Myocyte (in vitro differentiated cells): ENCODE measurements at places on chromosomes 2 and 18.

- no peak for DNase-seq
Observed at GRCh38 chr2:222563936-222564335, 92.0 kb downstream of the FARSB start.

- DNase-seq: no peak
Observed at GRCh38 chr2:43044093-43044681, 182.2 kb downstream of the ZFP36L2 start.

DNA sequence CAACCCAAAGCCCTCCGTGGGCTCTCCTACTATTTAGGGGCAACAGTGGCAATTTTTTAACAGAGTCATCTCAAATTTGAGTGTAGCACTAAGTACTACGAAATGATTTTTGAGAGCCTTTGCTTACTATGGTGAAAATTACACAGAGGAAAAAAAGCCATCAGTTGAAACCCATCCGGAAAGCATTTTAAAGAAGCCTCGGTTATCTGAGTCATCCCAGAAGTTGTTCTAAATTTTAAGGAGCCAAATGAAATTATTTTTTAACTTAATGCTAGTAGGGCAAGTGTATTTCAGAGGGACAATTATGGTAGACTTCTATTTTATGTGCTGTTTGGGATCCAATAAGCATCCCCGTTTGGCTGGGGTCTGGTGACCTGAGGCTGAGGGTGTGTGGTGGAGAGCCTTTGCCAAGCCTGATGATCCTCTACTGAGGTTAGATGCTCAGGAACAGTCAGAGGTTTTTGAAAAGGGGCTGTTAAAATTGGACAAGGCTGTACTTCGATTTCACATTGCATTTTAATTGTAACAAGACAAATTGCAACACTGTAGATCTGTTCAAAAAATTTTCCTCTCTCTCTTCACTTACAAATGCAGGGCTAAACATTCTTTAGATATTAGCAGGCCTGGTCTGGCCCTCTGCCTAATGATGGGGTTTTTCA, 47.0 kb downstream of the RAPGEF4 start:
- no peak for DNase-seq

GRCh38 chr2:20304411-20304810, 46.2 kb downstream of the PUM2 start:
- no peak for DNase-seq

GRCh38 chr2:7288484-7288883, 371.3 kb downstream of the RNF144A start:
- no peak for DNase-seq

DNA sequence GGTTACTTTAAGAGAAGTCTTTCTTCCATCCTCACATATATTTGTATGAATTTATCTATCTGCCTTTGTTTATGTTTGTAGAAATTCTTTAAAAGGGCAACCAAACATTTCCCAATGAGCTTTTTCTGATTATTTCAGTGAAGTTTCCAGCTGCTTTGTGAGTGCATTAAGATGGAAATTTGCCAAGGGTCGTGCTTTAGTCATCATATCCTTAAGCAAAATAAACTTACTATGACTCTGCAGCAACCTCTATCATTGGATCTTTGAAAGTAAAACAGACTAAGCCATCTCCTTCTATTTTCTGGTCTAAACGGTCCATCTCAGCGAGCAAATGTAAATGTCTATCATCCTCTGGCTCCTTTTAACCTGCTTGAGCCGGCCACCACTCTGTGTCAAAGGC, 489.3 kb downstream of the SOX11 start:
- DNase-seq: no peak

- no peak for DNase-seq
Observed at GRCh38 chr18:57885931-57886330, 82.8 kb upstream of the ATP8B1 start.

DNA sequence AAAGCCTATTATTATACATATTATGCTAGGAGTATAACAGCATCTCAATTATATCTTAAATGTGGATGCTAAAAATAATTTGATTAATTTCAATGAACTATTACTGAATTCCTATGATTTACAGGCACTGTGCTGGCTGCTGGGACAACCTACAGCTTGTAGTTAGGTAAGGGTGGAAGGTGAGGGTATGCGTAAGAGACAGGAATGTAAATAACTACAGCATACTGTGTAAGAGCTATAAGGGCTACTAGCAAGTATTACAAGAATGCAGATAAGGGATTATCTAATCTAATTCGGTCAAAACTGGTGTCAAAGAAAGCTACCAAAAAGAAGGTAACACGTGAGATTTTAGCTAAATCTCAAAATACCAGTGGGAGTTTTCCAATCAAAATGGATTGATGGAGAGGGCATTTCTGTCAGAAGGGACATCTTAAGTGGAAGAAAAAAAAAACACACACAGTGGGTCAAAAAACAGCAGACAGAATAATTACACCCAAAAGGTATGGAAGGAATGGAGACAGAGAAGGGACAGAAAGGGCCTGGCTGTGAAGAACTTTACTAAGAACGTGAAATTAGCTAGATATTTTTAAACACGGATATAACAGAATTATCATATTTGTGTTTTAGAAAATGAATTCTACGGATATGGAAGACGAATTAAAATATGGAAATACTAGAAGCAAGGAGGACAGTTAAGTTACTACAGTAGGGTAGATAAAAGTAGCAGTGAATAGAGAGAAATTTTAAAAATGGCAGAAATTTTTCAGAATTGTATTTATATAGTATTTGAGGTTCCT, 47.1 kb downstream of the STRN start:
- DNase-seq: no peak

DNA sequence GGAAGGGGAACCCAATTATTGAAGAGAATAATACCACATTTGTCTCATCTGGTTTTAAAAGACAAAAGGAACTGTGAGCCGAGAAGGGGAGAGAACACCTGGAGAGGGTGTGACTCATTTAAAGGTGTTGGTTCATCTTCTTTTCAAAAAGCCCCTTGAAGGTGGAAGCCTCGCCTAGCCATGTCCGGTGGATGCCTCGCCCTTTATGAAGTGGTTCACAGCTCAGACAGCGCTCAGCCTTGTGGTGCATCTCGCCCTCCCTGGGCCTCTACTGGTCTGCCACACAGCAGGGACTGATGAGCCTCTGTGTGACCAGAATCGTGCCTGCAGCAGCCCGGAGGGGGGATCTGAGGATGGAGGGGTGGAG, 290.0 kb upstream of the CXCR4 start:
- DNase-seq: no peak

GRCh38 chr2:177395351-177396065, 2.9 kb downstream of the AGPS start:
- no peak for DNase-seq

- DNase-seq: no peak
Observed at GRCh38 chr18:32379891-32380290, 90.8 kb downstream of the GAREM1 start.

DNA sequence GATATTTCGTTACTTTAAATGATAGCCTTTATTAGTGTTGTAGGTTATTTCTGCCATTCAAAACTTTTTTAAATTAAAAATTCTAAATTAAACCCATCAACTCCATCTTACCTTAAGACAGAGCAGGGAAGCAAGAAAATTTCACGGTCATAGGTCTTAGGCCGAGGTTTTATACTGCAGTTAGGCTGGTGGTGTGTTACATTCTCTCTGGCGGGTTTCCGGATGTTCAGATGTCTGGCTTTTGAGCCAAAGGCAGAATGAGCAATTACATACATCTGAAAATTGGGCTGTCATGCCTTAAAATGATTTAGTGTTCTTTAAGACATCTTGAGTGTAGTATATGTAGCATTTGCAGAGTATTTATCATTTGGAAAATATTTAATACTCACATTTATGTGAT, 27.9 kb downstream of the GLS start:
- DNase-seq: no peak

DNA sequence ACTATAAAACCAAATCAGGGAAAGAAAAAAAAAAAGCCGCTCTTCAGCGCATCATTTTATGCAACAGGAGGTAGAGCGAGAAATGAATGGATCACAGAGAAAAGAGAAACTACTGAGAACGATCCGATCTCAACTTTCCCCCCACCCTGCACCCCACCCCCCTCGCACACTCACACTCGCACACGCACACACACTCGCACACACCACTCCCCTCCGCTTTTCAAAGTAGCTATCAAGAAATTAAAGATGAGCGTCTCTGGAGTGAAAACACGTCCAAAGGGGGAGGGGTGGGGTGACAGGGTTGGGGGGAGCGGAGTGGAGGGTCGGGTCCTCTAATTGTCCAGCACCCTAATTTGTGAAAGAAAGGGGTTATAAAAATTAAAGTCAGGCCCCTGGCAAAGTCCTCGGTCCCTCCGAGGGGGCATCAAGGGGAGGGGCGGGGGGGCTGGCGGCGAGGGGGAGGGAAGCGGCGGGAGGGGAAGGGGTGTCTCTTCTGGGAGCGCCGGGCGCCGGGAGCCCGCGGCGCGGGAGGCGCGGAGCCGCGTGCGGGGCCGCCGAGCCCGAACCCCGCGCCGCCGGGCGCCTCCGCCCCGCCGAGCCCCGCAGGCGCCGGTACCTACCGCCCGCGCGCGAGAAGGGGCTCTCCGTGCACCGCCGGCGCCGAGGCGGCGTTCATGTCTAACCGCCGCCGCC, 428 bp downstream of the TCF4 start:
- peak; percentile 42 for DNase-seq

DNA sequence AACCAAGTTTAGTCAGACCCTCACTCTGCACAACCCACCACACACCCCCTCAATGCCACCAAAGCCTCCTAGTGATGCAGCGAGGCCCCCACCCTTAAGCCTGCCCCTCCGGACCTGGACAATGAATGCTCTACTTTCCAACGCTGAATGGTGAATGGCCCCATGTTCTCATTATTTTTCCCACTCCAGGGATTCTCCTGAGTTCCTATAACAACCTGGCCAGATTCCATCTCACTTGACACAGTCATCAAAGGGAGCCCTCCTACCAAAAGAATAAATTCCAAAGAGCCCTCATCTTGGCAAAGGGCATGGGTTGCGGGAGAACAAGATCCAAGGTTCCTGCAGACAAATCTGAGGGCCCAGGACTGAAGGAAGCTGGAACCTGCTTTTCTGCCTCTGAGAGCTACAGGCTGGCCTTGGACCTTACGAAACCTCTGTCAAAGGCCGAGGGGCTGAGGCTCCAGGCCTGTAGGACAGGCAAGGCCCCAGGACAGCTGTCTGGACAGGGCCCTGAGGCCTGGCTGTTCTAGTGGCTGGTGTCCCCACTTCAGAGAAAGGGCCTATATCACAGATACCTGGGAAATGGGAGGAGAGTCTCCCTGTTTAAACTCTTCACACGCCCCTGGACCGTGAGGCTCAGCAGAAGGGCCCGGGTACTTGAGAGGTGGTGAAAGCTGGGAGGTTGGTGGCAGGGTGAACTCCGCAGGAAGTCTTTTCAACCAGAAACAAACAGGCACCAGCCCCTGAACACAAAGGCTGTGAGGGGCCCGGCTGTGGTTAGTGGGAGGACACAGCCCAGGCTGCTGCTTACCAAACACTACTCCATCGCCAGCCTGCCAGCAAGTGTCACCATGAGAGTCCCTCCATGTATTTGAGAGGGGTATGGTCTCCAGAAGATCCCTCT, 27.3 kb downstream of the SFXN5 start:
- DNase-seq: no peak

GRCh38 chr2:69469375-69469774, 32.1 kb upstream of the NFU1 start:
- no peak for DNase-seq

DNA sequence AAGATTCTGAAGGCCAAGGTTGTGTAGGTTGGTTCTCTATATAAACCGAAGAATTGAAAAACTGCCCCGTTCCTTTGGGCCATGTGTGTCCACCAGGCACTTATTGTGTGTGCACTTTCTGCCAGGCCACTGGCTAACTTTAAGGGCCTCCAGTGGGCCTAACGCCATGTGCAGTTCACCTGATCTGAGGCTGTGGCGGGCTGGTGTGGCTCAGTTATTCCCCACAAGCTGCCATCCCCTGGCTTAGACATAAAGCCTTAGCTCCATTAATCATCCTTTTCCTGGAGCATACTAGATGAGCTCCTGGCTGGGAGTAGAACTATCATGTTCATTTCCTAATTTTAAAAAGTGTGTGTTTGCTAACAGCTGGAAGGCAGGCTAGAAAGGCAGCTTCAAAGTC, 304.1 kb upstream of the TNP1 start:
- DNase-seq: peak; percentile 24

GRCh38 chr2:6370753-6371551, 494.8 kb downstream of the CMPK2 start:
- no peak for DNase-seq

- no peak for DNase-seq
Observed at GRCh38 chr2:127235082-127235702, 15.1 kb upstream of the CYP27C1 start.

DNA sequence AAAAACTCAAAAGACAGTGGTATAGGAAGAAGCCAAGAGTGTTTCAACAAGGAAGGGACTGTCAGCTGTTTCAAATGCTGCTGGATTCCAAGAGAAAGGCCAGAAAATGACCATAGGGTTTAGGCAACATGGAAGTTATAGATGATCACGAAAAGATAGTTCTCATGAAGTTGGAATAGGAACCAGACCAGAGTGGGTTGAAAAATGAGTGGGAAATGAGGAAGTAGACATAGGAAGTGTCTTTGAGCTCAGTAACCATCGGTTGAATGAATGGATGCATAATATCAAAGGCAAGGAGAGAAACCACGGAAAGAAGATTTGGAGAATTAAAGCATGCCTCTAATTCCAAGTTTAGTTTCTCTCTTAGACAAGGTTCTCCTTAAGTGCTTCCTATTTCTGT, 1.3 kb downstream of the NCAPH start:
- no peak for DNase-seq

GRCh38 chr18:80033181-80034067, 810 bp upstream of the RBFA start:
- no peak for DNase-seq

DNA sequence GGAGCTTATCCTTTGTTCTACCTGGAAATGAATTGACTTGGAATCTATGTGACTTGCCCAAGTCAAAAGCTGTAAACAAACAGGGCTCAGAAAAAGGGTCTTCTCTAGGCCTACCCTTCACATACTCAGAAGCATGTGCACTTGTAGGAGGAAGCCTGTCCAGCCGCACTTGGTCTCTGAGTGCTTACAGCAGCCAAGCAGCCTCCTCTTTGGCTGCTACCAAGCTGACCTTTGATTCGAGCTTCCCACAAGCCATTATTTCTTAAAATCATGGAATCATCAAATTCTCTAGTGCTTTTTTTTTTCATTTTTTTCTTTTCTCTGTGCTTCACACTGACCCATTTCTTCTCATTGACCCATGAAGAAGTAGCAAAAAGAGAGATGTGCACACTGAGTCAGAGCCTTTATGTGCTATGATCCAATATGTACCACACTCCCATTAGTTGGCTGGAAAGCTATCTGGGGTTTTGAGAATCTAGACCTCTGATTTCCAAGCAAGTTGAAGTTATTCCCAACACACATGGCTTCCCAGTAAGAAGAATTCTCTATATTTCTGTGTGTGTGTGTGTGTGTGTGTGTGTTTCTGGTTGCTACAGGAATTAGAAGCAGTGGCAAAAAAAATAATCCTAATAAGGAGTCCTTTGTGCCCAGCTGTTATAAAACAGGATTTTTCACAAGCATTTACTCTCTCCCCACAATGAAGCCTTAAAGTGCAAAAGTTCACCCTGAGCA, 550.3 kb upstream of the TNP1 start:
- peak; percentile 31 for DNase-seq
